Gastrocnemius medialis (tissue), 4 donors: ENCODE measurements at places on chromosomes 2 and 18.
A peak's percentile ranks its signal among the peaks of the same experiment; 100 is the strongest.

DNA sequence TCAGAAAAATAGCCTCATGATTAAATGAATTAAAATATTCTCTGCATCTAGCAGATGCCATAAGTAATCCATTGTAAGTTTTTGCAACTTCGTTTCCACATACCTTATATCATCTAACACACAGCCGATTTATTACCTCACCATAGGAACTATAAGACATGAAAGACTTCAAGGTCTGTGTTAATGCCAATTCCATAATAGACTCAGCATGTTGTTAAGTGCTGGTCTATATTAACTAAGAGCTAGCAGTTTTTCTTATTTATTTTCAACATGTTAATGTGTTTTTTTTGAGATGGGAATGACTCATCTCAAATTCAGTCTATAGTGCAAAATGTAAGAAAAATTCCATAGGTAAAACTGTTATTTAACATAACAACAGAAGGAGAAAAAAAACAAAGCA, 243.9 kb upstream of the GULP1 start:
- DNase-seq = no peak

GRCh38 chr2:132268977-132269523, 107.3 kb upstream of the ANKRD30BL start:
- DNase-seq = no peak

GRCh38 chr2:229445501-229446211, 174.6 kb upstream of the PID1 start:
- peak; percentile 27 for DNase-seq

- no peak for DNase-seq
Observed at GRCh38 chr18:14978962-14979535, 231.1 kb downstream of the ANKRD30B start.

DNA sequence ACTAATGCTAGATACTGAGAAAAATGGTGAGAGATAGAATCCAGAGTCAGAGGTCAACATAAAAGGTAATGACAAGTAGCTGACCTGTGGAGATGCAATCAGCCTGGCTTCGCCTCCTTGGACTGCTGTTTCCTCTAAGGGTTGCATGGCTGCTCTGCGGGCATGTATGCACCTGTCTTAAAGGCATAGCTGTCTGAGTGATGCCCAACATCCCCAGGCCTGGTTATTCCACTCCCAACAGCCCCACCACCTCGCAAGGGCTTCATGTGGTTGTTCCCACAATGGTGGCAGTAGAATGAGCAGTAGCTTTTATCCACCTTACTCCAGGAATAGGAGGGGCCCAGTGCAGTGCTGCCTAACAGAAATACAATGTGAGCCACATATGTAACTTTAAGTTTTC, 69.7 kb upstream of the ALK start:
- no peak for DNase-seq

DNA sequence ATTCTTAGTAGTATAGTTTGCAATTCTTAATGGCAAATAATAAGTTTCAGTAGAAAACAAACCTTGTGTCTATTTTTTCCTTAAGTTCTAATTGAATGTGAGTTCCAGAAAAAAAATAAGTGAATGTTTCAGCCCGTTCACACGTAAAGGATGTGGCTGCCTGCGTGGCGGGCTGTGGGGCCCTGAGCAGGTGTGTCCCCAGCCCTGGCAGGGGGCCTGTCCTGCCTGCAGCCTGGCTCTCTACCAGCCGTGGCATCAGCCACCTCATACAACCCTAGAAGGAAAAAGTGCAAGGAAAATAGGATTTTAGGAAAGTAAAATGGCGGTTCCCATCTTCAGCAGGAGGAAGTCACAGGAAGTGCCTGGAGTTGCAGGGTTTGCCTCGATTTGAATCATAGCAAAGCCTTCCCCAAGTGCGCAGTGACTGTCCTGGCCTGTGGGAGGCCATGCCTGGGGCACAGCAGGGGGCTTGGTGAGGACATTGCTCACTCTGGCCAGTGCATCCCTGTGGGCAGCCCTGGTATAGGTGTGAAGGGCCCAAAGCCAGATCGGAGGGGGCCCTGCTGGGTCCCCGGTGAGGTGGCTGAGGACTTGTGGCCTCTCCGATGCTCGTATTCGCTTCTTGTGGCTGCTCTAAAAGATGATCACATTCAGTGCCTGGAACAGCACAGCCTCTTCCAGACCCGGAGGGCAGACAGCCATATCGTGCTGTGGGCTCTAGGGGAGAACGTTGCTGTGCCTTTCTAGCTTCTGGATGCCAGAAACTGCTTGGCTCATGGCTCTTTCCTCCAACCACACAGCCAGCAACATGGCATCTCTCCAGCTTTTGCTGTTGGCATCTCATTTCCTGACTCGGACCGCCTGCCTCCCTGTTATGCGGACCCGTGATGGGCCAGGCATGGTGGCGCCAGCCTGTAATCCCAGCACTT, 12.6 kb downstream of the DTYMK start:
- no peak for DNase-seq

- no peak for DNase-seq
Observed at GRCh38 chr18:77365667-77366066, 116.0 kb downstream of the GALR1 start.

- no peak for DNase-seq
Observed at GRCh38 chr2:10281891-10282290, 20.8 kb upstream of the HPCAL1 start.

DNA sequence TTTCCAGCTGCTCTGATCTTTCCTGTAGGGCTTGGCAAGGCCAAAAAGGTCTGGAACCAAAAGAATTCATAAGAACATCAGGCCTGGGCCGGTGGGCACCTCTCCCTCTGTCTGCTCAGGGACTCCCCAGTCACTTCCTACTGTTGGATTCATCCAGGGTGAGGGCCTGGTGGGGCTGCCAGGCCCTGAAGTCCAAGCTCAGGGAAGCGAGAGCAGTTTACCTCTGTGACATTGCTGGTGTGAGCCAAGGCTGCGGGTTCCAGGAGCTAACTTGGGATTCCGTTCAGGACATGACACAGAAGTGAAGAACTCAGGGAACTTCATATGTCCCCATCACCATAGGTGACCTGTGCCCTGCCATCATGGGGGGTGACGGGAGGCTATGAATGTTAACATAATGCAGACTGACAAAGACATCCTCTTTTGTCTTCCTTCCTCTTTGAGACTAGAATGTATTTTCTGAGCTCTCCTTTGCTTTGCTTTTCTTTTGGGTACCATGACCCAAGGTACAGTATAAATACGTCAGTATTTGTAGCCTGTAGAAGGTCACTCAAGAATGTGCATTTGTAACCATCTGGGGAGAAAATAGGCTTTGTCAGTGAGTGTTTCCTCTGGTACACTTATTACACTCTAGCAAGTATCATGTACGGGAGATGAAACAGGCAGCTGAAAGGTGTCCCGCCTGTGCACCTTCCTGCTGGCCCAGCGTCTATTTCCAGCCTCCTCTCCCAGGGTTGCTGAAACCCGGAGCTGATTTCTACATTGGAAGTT, 130.5 kb upstream of the SLC1A4 start:
- peak; percentile 34 for DNase-seq

GRCh38 chr2:68325056-68325455, 5.3 kb upstream of the CNRIP1 start:
- no peak for DNase-seq

DNA sequence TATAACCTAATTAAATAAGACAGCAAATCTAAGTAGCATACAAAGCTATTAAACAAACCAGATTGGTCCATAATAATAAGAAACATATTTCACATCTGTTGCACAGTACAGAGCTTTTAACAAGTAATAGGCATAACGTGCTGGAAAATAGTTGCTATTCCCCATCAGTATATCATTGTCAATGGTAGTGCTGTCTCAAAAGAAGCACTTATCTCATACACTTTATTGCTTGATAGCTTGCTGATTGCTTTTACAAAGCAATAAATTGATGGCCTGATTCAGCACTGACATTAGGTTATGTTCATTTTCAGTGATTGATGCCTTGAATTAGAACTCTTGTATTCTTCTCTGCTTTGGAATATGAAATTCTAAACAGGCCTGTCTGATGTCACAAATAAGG, 641.7 kb downstream of the CBLN2 start:
- DNase-seq = no peak

DNA sequence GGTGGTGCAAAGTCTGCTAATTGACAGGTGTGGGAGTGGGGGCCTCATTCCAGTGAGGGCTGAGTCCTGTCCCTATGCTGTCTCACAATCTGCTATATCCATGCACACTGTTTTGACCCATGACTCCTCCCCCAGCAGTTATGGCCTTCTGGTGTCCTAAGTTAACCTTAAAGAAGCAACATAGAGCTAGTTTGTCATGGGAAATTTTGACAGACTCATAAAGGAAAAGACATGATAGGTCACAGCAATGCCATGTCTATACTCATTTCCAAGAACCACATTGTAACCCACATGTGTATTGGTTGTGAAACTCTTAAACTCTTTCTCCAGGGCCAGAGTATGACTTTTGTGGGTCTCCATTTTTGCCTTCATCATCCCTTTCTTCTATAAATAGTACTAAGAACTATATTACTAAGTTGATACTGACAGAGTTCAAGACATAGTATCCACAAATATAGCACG, 78.2 kb upstream of the SLC1A4 start:
- DNase-seq = no peak

DNA sequence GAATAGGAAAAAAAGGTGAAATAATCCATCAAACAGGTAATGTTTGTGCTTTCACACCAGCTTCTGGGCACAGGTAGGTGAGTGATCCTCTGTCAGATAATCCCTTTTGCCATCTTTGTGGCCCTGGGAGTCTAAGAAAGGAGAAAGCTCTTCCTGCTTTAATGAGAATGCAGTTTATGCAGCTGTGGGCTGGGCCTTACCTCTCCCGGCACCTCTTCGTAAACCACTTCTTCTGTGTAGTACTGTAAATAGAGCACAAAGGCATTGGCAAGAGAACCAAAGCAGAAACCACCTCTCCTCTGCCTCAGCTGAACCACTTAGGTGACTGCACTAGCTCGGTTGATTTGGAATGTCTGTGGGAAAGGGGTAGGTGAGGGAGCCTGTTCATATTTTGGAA, 4.9 kb downstream of the NEB start:
- DNase-seq = no peak

GRCh38 chr2:234960175-234961088, 8.6 kb downstream of the SH3BP4 start:
- no peak for DNase-seq

DNA sequence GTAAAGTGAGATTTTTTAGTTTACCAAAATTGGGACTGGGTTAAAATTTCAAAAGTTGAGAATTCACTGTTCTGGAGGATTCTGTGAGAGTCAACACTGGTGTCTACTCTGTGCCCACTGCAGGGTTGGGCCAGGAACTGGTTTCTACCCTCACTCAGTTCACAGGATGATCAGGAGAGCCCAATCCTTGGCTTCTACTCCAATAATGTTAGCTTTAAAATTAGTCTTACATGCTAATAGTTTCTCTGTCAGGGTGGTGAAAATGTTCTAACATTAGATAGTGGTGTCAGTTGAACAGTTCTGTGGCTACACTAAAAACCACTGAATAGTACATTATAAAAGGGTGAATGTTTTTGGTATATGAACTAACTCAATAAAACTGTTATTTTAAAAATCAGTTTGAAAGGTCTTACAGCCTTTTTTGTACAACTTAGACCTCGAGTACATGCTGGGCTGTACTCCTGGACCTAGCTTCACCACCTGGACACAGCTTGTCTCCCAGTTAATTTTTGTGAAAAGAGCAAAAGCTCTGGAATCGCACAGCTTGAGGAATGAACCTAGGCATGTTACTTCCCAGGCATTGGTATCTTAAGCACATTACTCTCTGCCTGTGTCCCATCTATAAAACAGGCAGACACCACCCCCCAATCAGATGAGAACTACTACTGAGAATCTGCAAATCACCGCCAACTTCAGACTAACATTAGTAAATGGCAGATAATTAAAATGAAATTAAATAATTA, 44.4 kb downstream of the ACVR1 start:
- DNase-seq = no peak

GRCh38 chr2:69188182-69188900, 175.4 kb downstream of the ANTXR1 start:
- no peak for DNase-seq

GRCh38 chr2:23554054-23554697, 169.2 kb downstream of the KLHL29 start:
- DNase-seq = peak; percentile 54

DNA sequence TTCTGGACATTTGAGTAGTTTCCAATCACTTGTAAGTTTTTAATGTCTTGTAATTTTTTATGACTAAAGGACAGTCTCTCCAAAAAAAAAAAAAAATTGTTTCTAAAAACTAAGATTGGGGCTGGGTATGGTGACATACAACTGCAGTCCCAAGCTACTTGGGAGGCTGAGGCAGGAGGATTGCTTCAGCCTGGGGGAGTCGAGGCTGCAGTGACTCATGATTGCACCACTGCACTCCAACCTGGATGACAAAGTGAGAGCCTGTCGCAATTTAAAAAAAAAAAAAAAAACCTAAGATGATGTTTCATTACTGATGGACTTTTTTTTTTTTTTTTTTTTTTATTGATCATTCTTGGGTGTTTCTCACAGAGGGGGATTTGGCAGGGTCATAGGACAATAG, 34.4 kb upstream of the PKDCC start:
- DNase-seq = no peak

DNA sequence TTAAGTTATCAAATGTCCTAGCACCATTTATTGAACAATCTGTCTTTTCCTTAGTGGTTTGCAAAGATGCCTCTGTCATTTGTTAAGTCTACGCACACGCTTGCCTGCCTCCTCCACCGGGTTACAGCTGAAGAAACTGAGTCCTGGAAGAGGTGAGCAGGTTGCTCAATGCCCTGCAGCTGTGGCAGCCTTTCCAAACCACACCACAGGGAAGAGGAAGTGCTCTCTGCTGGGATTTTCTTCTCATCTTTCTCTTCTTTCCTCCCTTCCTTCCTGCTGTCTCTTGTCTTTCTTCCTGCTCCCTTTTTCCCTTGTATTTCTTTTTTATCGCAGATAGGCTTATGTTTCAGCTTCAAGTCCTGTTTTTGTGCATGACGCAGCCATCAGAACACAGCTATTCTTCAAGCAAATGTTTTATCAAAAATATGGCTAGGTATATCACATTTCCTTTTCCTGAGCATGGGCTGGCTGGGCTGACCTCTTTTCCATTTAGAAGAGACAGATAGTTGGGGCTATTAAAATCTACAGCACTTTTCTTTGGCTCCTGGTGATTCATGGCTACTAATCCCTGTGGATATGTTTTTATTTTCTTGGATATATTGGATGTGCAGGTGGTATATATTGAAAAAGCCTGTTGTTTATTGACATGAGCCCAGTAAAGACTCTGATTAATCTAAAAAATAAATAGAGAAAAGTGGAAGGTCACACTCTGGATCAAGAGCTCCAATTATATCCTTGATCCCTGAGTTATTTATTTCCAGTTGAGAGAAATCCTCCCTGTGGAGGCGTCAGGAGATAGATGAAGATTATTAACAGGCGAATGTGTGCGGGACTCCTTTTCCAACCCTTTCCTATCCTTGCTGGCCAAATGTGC, 214.6 kb downstream of the TSN start:
- DNase-seq = no peak
